ENCODE measurements at places on chromosomes 4 and X.
A peak's percentile ranks its signal among the peaks of the same experiment; 100 is the strongest.

GRCh38 chrX:39301036-39301435, 499.8 kb downstream of the MID1IP1 start:
- no peak for DNase-seq

DNA sequence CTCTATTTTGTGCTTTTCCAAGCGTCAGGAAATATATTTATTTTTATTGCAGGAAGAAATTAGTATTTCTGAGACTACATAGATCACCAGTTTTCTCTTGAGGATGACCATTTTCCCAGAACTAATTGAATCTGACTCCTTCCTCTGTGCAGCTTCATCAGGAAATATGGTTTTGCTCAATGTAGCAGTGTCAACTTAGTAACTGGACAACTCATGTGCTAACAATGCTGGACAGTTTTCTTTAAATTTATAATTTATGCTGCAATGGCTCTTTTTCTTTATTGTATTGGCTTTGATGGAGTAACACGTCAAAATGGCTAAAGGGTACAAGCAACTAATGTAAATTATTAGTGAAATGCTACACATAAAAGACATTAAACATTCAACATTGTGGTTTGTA, 531.5 kb downstream of the ANKRD50 start:
- no peak for DNase-seq

DNA sequence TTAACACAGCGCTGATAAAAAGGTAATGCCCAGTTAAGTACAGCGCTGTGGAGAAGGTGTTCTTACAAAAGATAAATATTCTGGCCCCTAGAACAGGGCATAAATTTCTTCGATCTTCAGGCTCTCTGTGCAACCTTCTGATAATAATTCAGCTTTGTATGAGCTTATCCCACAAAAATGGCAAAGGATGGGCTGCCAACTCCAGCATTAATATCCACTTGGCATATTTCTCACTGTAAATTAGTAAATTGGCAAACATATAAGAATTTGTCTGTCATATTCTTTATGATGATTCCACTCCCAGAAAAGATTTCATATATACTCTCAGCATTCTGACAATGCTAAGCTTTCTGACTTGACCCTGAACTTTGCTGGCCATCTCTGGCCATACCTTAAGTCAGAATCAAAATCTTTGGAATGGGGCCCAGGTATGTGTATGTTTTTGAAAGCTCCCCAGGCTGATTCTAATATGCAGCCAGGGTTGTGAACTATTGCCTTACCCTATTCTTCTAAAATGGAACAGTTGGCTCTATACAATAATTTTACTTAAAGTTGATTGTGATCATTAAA, 134.8 kb downstream of the FRYL start:
- no peak for DNase-seq

DNA sequence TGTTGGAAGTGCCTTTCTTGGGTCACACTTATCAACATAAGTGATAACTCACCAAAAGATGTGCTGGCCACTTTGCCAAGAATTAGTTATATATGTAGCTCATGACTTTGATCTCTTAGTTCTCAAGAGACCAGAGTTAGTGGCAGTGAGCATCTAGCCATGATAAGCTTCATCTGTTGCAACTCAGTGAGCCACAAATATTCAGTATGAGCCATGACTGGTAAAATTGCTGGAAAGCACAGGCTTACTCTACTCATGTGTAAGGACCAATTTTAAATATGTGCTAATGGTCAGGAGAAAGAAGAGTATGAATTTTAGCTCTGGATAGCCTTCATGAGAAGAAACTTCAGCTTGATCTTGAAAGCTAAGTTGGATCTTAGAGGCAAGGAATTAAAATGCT, 59.4 kb upstream of the TLL1 start:
- no peak for DNase-seq

GRCh38 chr4:174427571-174428140, 94.6 kb downstream of the HPGD start:
- DNase-seq = no peak

GRCh38 chr4:189002475-189002874, 863.2 kb downstream of the TRIML1 start:
- no peak for DNase-seq

DNA sequence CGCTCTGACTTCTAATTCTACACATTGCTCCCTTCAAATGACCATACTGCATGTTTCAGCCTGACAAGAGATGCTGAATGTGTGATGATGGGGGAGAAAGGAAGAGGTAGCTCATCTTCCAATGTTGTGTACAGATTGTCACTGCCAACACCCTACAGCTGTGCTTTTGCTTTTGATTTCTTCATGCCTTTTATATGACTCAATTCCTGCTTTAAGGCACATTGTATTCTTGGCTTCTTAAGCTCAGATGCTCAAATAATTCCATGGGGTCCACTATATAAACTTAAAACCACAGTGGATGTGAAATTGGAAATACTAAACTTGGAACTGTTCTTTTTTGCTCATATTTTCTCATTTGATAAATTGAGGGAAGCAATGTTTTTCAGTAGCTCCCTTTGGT, 183.2 kb upstream of the WDFY3 start:
- DNase-seq = no peak

GRCh38 chrX:151676196-151676595, 19.1 kb upstream of the PRRG3 start:
- no peak for DNase-seq

DNA sequence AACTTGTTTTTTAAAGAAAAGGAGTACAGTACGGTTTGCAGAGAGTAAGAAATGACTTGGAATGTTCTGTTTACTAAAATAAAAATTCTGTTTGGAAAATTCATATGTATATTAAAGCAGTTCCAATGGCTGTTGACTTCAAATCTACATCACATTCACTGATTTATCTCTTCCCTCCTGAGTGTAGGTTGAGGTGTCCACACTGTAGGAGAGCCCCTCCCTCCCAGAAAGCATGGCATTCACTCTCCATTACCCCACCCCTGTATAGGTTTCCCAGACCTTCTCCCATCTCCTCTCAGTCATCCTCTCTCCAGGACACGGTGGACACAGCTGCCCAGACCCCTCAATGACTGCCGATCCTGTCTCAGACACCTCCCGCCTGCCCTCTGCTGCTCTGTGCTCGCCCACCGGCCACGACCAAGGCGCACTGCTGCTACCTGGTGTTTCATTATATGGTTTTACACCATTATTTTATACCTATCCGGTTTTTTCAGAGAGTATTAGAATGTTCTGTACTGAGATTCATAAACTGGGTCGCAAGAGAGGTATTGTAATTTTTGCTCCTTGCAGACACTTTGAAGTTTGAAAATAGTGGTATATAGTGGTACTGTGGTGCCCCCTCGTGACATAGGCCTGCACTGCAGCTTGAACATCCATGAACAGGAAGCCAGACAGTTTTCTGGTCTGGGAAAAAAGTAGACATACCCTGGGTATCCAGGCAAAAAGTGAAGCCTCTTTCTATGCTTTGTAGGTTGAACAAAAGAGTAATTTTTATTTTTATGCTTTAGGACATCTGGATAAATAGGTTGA, 38.8 kb upstream of the BEX4 start:
- peak; percentile 87 for DNase-seq

DNA sequence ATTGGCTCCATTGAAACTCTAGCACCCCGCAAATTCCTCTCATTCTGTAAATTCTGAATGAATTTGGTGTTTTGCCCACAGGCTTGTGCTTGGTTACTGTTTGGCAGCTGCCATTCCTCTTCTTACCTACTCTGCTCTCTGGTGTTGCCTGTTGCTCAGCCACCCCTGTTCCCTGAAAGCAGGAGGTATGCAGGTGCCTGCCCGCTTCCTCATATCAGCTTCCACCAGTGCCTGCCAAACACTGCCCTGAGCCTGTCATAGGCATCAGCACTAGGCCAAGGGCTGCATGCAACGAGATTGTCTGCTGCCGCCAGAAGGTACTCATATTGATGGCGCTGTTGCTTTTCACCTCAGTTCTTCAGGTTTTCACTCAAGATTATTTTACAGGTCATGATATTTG, 978.1 kb downstream of the C4orf33 start:
- DNase-seq = peak; percentile 49

GRCh38 chrX:17072721-17073230, 126.3 kb downstream of the REPS2 start:
- no peak for DNase-seq

Data from pancreas (tissue), 10 donors.